ENCODE measurements at places on chromosomes 5 and 9. TPM values are rescaled to one million over a fixed set of nuclear protein-coding genes. Genes with fewer than 3 reads are reported as not detected.

SIT1 gene
- not detected for total RNA-seq

TSSK1B gene
- not detected for total RNA-seq

PDGFRB gene
- 17.1 TPM for total RNA-seq

DNA sequence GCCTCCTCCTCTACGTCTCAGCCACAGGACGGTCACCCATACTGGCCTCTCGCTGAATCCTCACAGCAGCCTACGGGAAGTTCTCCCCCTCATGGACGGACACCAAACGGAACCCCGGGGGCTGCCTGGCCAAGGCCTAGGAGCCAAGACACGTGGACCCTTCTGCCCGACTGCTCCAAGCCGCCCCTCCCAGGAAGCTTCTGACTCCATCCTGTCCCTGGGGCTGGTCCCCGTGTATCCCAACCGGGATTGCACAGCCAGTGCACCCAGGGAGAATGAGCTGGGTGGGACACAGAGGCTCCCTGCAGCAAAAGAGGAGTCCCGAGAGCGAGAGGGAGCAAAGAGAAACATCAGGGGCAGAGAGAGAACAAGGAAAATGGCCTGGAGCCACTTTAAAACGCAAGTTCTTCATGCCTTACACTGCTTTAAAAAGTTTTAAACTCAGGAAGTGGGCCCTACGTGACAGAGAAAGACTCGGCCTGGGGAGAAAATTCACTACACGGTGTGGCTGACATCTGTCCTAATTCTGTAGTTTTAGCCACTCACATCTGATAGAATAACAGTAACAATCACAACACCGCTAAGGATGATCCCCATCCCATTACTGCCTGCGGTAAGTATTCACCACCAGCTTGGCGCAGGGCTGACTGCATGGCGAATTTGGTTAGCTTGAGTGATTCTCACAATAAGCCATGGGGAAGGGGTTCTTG lies 3.0 kb downstream of the FAM78A start:
- no peak for DNase-seq

GRCh38 chr9:38368731-38369130 lies 23.8 kb upstream of the ALDH1B1 start:
- no peak for DNase-seq

- DNase-seq = no peak
Observed at GRCh38 chr9:81776390-81776789, 87.0 kb upstream of the TLE1 start.

SUSD3 gene
- total RNA-seq = 1.3 TPM

GPR150 gene
- total RNA-seq = not detected

GRCh38 chr5:112480501-112480900 lies 61.4 kb upstream of the EPB41L4A start:
- no peak for DNase-seq

DNA sequence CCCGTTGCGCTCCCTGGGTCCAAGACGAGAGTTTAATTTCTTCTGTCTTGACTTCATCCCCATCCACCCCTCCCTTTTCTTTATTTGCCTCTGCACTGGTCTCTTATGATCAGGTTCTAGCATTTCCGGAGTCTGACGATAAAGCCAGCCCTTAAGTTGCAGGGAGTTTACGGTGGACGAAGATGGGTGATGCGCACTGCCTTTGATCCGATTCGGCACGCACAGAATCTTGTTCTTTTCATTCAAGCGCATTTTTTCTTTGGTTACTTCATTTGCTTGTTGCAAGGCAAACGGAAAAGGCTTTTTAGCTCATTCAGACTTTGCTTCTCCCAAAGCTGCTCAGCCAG lies 488 bp upstream of the MCTP1 start:
- no peak for DNase-seq

- no peak for DNase-seq
Observed at GRCh38 chr9:133117271-133118178, 3.5 kb downstream of the RALGDS start.

SLU7 gene
- 41.2 TPM for total RNA-seq

GRCh38 chr5:119341452-119342349 lies 14.1 kb upstream of the TNFAIP8 start:
- DNase-seq = no peak

DNA sequence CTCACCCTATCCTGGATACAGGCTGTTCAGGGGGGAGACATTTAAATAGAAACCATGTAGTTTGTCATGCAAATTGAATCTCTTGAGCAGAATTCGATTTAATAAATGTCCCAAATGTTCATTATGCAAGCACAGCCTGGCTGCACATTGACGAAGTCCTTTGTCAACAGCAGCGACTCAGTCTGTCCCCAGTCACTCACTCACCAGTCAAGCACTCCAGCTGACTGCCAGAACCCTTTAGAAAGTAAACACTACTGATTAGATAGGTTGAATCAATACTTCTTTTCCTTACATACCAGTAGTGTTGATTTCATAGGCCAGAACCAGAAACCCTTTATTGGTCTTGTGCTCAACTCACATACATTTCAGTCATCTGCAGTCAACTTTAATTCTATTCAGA lies 27.5 kb downstream of the CDH6 start:
- no peak for DNase-seq

- DNase-seq = no peak
Observed at GRCh38 chr5:54294097-54294667, 16.2 kb downstream of the ARL15 start.

GRCh38 chr5:56244627-56245026 lies 11.5 kb upstream of the ANKRD55 start:
- DNase-seq = no peak

Measured in kidney epithelial cell (primary cell).